ENCODE measurements at places on chromosomes 3 and 15.

DNA sequence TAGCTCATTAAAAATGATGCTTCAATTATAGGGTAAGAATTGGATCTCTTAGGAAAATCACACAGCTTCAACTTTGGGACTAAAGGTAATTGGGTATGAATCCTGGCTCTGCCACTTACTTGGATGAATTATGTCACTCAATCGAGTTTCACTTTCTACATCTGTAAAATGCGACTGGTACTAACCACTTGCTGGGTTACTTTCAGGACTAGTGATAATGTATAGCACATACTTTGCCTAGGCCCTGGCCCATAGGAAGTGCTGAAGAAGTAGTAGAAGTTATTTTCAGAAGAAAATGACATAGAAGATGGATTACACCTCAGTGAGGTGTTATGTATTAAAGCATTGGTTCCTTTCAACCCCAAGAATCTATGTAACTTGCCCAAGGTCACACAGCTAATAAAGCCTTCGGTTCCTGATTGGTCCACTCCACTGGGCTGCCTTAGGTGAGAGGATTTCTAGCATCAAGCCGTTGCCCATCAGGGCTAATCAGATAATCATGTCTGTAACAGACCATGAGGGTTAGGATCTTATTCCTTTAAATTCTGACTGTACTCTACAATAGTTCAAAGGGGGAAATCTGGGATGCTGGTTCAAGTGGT is 29.4 kb upstream of the AP4E1 start:
- no peak for DNase-seq

GRCh38 chr3:169311381-169311780 is 352.1 kb downstream of the MECOM start:
- no peak for DNase-seq

- peak; percentile 30 for DNase-seq
Measured at GRCh38 chr15:60353245-60353920, 44.4 kb downstream of the ANXA2 start.

- no peak for DNase-seq
Measured at GRCh38 chr3:186613637-186614265, 891 bp downstream of the AHSG start.

GRCh38 chr15:36766449-36766848 is 187.0 kb downstream of the CDIN1 start:
- no peak for DNase-seq

- DNase-seq, result no peak
Measured at GRCh38 chr3:149089395-149089794, 3.1 kb upstream of the HLTF start.

DNA sequence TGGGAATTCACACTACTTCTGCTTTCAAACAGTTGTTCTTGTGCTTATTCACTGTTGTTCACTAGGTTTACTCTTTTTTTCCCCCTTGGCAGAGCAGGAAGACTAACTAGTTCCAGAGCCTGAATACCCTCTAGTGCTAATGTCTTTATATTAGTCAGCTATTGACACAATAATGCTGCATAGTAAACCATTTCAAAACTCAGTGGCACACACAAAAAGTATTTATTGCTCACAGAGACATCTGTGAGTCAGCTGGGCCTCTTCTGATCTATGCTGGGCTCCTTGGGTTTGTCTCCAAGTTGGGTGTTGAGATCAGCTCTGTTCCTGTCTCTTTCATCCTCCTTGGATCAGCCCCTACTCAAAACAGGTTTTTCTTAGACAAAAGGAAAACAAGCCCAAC is 51.1 kb downstream of the RSRC1 start:
- DNase-seq, result peak; percentile 6

GRCh38 chr3:100641471-100642032 is 32.2 kb downstream of the ADGRG7 start:
- DNase-seq, result peak; percentile 11

DNA sequence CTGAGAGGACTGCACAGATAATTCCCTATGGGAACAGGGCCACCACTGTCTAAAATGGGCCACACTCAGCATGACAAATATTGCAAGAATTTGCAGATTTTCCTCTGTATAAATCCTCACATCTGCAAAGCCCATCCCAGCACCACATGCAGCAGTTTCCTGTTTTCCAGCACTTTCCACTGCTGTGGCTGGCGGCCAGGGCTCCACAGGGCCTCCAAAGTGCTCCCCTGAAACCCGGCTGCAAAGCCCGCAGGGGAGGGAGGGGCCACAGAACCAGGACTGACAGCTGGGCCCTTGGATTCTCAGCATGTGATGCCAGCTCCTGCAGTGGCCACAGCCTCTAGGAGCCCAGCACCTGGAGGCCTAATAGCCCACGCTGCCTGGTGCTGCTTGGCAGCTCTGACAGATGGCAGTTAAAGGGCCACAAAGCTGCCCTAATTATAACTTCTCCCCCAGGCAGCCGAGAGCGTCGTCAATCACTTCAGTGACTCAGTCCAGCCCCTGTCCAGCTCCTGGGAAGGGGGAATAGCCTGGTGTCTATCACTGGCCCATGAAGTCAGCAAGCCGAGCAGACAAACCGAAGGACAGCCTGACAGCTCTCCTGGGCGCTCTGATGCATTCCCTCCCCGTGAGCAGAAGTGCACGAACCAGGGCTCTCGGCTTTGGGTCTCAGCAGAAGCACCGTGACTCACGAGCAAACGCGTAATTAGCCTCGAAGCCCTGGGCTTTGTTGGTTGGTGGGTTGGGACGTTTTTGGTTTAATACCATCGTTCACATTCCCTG is 4.7 kb downstream of the LRRC15 start:
- DNase-seq, result no peak

DNA sequence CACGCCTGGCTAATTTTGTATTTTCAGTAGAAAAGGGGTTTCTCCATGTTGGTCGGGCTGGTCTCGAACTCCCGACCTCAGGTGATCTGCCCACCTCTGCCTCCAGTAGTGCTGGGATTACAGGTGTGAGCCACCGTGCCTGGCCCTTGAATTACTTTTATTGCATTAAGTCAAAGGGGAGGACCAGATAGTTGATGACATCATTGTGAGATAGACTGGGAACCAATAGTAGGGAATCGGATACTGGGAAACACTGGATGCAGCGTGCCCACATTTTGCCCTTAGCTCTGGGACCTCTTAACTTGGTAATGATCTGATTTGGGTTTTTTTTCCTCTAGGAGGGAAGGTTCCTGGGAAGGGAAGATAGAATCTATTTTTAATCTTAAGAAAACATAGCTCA is 19.2 kb downstream of the DAG1 start:
- no peak for DNase-seq

- no peak for DNase-seq
Measured at GRCh38 chr3:59549962-59550361, 500.1 kb upstream of the CFAP20DC start.

DNA sequence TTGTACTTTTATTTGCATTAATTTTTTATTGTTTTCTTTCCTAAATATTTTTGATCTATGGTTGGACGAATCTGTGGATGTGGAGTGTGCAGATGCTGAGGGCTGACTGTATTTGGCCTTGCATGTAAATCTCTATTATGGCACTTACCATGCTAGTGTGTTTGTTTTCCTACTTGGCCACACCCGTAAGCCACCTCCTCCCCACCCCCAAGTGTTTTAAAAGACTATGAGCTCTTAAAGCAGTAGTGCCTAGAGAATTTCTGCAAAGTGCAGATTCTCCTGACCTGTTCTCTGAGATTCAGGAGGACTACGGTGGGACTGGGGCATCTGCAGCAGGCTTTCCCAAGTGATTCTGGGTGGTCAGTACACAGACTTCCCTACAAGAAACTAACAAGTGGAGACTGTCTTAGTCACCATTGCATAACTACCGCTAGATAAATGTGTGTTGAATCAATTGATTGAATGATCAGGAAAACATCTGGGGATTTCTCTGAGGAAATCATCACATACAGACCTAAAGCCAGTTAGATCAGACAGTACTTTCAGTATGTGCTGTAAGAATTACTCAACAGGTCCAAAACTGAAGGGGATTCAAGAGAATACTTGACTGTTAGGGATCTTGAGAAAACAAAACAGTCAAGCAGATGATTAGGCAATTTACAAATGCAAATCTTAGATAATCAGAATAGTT is 6.2 kb upstream of the TIPARP start:
- peak; percentile 28 for DNase-seq

DNA sequence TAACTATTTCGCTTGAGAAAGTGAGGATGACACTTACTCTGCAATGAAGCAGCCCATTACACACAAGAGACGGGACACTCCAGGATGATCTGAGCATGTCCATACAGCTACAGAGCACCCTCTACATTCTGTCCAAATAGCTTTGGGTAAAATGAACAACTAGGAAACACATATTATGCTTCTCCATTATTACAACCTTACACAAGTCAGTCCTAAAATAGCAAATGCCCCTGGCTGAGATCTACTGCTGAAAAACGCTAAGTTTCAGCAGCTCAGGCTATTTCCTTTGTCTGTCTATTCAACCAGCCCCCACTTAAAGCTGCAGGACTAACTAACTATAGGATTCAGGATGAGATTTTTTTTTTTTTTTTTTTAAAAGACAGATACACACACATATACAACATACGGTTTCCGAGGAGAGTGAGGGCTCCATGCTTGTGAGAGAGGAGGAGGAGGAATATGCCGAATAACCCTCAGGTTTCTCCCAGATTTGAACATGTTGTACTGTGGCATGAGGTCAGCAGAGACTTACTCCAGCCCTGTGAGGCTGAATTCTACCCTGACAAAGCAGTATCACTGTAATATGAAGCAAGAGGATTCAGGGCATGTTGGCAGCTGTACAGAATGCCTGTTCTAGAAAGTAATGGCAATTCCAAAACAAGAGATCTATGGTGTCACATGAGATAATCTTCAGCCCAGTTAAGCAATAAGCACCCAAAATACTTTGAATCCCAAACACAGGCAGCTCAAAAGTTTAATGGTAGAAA is 117.3 kb upstream of the PLXND1 start:
- DNase-seq, result no peak

DNA sequence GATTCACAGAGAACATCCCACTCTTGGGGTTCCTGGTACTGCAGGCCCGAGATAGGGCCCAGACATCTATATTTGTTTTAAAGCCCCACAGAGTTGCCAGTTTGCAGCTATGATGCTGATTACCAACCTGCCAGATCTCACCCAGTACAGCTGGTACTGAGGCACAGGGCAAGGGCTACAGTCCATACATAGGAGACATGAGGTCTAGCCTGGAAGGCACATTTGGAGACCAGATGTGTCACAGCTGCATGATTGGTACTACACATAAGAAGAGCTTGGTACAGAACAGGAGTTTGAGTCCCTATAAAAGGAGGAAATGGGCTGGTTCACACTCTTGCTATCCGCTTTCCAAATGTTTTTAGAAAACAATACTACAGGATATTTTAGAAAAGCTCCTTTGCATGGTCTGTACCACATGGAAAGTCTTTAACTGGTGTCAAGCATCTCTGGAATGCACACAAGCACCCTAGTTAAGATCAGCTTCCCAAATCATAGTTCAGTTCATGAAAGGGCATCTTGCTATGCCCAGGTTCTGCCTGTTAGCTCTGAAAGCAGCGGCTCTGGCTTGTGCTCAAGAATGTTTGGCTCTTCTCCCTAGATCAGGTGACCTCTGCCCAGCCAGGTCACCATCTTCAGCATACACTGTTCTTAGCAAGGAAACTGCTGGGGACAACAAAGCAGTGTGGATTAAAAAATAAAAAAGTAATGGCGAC is 20.6 kb downstream of the MTMR14 start:
- DNase-seq, result no peak

DNA sequence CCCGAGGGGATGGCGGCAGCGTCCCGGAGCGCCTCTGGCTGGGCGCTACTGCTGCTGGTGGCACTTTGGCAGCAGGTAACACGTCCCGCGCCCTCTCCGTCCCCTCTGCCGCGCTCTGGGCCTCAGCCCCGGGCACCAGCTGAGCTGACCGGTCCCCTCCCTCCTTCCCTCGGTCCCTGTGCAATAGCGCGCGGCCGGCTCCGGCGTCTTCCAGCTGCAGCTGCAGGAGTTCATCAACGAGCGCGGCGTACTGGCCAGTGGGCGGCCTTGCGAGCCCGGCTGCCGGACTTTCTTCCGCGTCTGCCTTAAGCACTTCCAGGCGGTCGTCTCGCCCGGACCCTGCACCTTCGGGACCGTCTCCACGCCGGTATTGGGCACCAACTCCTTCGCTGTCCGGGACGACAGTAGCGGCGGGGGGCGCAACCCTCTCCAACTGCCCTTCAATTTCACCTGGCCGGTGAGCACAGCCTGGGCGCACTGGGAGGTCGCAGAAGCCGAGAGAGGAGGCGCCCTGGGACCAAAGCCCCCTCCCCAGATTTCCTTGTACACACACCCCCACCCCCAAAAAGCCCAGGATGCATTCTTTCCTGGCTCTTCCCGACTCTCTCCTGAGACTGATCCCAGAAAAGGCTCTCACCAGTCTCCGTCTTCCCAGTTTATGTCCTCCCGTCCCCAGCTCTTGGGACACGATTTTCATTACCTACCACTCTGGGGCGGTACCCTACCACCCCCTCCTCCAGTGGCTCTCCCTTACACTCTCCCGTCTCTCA is 705 bp downstream of the DLL4 start:
- DNase-seq, result peak; percentile 74

GRCh38 chr15:41610048-41610447 is 50.2 kb upstream of the MGA start:
- no peak for DNase-seq

GRCh38 chr3:129621626-129622225 is 15.2 kb upstream of the PLXND1 start:
- DNase-seq, result no peak

DNA sequence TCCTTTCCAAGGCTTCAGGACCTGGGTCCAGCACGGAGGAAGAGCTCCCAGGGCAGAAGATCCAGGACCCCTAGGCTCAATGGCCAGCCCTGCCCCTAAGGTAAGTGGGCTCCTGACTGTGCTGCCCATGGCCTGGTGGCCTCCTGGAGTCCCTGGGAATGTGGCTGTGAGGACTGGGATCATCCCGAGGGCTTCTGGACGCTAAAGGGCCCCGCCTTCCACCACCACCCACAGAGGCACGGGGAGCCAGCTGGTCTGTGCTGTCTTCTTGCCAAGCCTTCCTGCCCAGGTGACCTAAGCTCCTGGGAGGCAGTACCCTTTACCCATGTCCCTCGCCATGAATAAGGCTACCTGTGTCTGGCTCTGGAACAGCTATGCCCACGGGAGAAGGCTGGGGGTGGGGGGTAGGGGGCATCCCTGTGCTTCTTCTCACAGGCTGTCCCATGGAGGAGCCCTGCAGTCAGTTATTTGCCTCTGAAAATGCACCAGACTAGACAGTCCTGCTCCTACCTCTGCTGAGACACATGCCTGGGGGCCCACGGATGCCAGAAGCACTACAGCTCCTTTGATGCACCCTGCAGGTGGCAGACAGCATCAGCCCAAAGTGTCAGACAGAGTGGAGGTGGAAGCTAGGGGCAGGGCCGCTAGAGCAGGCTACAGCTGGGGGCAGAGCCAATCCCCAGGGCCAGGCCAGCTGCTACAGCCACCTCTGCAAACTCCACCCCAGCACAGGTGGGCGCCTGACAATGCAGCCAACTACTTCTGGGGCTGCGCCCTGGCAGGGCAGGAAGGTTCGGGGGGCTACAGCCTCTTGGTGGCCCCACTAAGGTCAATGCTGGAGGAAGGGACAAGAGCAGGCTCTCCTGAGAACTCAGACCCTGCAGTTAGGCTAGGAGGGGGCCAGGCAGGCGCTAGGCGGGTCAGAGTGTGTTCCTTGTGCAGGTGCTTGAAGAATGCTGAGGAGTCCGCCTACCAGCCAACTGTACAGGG is 90.9 kb downstream of the SEC22A start:
- no peak for DNase-seq

- no peak for DNase-seq
Measured at GRCh38 chr3:144643771-144644198, 672.2 kb downstream of the DIPK2A start.
